ENCODE measurements at places on chromosomes 13 and 19.

GRCh38 chr19:18283338-18283737, 1.9 kb upstream of the JUND start:
- no peak for DNase-seq

DNA sequence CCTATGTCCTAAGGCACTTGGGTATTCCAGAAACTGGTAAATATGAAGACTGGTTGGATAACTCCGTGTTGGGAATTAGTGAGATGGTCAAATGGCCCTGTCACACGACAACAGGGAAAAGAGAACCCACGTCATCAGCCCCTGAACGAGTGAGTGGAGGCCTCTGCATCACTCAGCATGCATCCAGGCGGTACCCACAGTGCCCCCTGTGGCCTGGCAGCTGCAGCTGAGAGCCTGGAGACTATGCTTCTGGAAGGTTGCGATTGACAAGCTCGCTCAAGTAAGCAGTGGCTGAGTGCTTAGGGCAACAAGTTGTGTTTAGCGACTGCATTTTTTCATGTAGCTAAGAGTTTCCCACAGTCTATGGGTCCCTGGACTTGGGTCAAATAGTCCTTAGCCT, 55.9 kb downstream of the COL4A2 start:
- no peak for DNase-seq

GRCh38 chr13:31775686-31776085, 36.4 kb downstream of the RXFP2 start:
- no peak for DNase-seq

DNA sequence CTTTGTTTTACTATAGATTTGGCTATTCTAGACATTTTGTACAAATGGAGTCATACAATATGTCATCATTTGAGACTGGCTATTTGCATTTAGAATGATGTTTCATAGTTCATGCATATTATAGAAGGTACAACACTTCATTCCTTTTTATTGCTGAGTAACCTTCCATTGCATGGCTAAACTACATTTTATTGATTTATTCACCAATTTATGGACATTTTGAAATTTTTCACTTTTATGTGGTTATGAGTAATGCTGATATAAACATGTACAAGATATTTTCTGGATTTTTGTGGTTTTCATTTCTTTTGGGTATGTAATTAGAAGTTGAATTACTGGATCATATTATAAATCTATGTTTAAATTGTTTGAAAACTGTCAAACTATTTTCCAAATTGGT, 710.3 kb upstream of the SLITRK5 start:
- no peak for DNase-seq

GRCh38 chr19:49812452-49812996, 568 bp downstream of the FUZ start:
- no peak for DNase-seq
